Tongue (tissue), 3 donors: ENCODE measurements at places on chromosomes 6 and 20. TPM values are rescaled to one million over a fixed set of nuclear protein-coding genes. Genes with fewer than 3 reads are reported as not detected.

The TREM1 gene
- 1.7 TPM for total RNA-seq

The PACRG gene
- total RNA-seq = 11.5 TPM

The C6orf163 gene
- 2.7 TPM for total RNA-seq

The FAM83C gene
- 2.2 TPM for total RNA-seq
